ENCODE measurements at places on chromosomes 3 and 15.

GRCh38 chr3:155737844-155738460, 6.9 kb downstream of the PLCH1 start:
- DNase-seq, result no peak

DNA sequence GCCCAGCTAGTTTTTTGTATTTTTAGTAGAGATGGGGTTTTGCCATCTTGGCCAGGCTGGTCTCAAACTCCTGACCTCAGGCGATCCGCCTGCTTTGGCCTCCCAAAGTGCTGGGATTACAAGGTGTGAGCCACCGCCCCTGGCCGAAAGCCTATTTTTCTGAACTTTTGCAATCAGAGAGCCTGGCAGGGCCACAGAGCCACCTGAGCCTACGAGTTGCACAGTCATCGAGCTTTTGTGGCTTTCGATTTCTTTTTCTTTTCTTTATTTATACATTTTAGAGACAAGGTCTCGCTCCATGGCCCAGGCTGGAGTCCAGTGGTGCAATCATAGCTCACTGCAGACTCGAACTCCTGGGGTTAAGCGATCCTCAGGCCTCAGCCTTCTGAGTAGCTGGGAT, 140.4 kb downstream of the NSMCE3 start:
- DNase-seq, result no peak

DNA sequence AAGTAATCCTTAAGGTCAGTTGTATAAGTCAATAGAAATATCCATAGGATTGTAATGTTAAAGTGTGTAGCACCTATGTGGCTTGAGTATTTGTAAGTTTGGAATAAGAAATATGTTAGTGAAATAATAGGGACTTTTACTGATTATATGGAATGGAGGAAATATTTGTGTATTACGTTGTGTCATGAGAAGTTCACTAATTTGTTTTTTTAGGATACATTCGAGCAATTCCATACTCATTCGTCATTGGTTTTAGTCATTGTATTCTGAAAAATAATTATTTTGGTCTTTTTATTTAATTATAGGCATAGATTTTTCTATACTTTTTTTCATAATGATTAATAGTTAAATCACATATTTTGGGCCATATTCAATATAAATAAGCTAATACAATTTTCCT, 21.0 kb downstream of the MBNL1 start:
- no peak for DNase-seq

GRCh38 chr3:31882895-31883294, 98.2 kb downstream of the OSBPL10 start:
- no peak for DNase-seq

All from SJCRH30 (cell line).